ENCODE measurements at places on chromosomes 5 and 9. TPM values are rescaled to one million over a fixed set of nuclear protein-coding genes. Genes with fewer than 3 reads are reported as not detected.

- H3K36me3 ChIP-seq = peaks cover 4% of the 10 kb centered on the region
- DNase-seq = no peak
- H3K4me1 ChIP-seq = peaks cover 10% of the 10 kb centered on the region
- H3K4me3 ChIP-seq = no peak overlapping the region
- no peak overlapping the region for H3K27ac ChIP-seq
- H3K27me3 ChIP-seq = no peaks in the 10 kb centered on the region
Observed at GRCh38 chr9:133063500-133064231, 1.9 kb downstream of the CEL start.

DNA sequence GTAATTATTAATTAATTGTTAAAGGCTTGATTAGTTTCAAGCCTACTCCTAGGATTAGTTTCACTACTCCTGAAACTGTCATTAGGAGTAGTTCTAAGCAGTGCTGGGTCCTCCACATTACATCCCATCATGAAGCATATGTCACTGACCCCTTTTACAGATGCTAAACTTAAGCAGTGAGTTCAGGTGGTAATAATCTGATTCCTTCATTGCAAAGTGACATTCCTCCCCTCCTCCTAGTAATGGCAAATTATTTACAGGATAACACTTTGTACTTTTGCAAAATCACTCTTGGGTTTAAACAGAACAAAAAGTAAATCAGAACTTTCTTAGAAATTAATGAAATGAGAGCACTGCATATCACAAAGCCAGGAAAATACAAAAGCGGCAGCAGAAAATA, 52.4 kb downstream of the BAAT start:
- H3K27me3 ChIP-seq = no peaks in the 10 kb centered on the region
- no peak overlapping the region for H3K4me3 ChIP-seq
- H3K27ac ChIP-seq = no peak overlapping the region
- no peaks in the 10 kb centered on the region for H3K36me3 ChIP-seq

DNA sequence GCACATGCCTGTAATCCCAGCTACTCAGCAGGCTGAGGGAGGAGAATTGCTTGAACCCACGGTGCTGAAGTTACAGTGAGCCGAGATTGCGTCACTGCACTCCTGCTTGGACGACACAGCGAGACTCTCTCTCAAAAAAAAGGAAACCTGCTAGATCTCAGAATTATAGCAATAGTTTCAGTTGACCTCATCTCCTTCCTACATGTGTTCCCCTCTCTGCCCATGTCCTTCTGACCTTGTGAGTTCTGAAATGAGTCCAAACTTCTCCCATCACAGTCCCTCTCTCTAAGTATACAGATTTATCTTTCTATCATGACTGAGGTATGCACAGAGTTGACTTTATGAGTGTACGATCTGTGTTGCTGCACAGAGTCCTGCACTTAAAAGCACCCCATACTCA, 44.6 kb upstream of the SHOC1 start:
- no peak overlapping the region for H3K4me3 ChIP-seq
- H3K4me1 ChIP-seq = peaks cover 4% of the 10 kb centered on the region
- no peaks in the 10 kb centered on the region for H3K36me3 ChIP-seq
- no peak for DNase-seq
- H3K27me3 ChIP-seq = no peaks in the 10 kb centered on the region
- no peak overlapping the region for H3K27ac ChIP-seq

DNA sequence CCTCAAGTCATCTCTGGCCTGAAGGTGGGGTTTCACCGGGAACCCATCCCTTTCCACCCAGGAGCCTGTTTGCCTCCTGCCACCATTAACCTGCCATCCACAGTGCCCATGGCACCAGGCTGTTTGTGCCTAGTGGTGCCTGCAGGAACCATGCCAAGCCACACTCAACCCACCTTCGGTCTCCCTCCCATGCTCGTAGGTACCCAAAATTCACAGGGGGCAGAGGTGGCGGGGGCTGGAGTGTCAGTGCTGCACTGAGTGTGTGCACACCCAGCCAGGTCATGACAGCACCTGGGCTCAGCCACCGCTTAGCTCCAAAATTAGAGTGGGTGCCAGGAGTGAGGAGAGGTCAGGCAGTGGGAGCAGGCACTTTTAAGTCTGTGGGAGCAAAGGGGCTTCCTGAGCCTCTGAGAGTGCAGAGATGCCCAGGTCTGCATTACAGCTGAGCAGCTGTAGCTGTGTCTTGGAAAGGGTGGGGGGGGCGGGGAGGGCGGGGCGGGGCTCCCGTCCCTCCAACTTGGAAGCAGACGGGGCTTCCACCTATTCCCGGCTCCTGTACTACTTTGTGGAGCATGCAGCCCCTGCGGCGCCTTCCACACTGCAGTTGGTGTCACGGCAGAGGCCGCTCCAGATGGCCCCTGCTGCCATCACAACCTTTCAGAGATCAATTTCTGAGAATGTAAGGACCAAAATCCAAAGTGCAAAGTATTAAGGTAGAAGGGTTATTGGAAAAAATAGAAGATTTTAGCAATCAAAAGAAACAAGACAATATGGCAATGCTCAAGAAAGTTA, 2396.8 kb upstream of the C9orf72 start:
- H3K4me3 ChIP-seq = no peak overlapping the region
- no peak overlapping the region for H3K27ac ChIP-seq
- no peaks in the 10 kb centered on the region for H3K4me1 ChIP-seq
- no peak for DNase-seq
- no peaks in the 10 kb centered on the region for H3K36me3 ChIP-seq

GRCh38 chr5:154366353-154366752, 79.4 kb upstream of the SAP30L start:
- H3K4me3 ChIP-seq = no peak overlapping the region
- no peak overlapping the region for H3K27ac ChIP-seq
- peaks cover 47% of the 10 kb centered on the region for H3K4me1 ChIP-seq
- DNase-seq = no peak

DNA sequence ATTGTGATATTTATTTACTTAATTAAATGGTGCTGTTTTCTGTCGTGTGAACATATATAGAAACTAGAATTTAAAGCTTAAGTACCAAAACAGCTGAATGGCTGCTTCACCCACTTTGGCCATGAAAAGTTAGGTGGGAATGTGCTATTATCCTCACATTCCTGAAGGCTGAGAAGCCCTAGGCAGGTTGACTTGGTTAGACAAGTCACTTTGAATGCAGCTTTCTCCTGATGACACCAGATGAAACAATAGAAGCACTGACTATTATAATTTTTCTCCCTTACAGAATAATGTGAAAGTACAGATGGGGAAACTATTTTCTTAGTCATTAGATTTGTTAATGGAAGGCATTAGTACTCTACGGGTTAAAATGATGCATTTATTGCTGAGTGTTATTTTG, 65.1 kb upstream of the C5orf46 start:
- H3K4me1 ChIP-seq = peaks cover 6% of the 10 kb centered on the region
- H3K27me3 ChIP-seq = no peaks in the 10 kb centered on the region
- H3K27ac ChIP-seq = no peak overlapping the region
- no peak overlapping the region for H3K4me3 ChIP-seq
- H3K36me3 ChIP-seq = no peaks in the 10 kb centered on the region

- peak overlapping the region; percentile 46 for H3K27ac ChIP-seq
- H3K27me3 ChIP-seq = no peaks in the 10 kb centered on the region
- DNase-seq = peak; percentile 72
- no peak overlapping the region for H3K4me3 ChIP-seq
- H3K36me3 ChIP-seq = no peaks in the 10 kb centered on the region
Observed at GRCh38 chr5:81579262-81579924, 171.5 kb downstream of the SSBP2 start.

GRCh38 chr9:84819491-84819991, 150.0 kb downstream of the NTRK2 start:
- no peak overlapping the region for H3K4me3 ChIP-seq
- peaks cover 9% of the 10 kb centered on the region for H3K27me3 ChIP-seq
- no peak overlapping the region for H3K27ac ChIP-seq
- no peaks in the 10 kb centered on the region for H3K4me1 ChIP-seq
- DNase-seq = no peak

- H3K27ac ChIP-seq = no peak overlapping the region
- H3K4me3 ChIP-seq = no peak overlapping the region
- no peaks in the 10 kb centered on the region for H3K4me1 ChIP-seq
- H3K27me3 ChIP-seq = no peaks in the 10 kb centered on the region
Observed at GRCh38 chr9:6833518-6834192, 75.9 kb downstream of the KDM4C start.

DNA sequence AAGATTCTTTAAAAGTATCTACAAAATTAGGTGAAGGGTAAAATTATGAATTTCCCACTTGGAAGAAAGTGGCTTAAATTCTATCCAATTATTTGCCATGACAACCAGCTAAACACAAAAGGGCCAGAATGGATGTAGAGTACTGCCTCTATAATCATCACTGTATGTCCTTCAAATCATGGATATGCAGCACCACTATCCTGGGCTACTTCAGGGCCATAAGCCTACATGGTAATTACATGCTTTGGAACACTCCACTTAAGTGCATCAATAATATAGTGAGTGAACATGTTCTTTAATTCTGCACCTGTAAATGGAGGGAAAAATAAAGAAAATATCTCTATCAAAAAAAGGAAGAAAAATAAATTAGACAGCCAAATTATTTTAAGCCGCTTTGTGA, 575.2 kb downstream of the ISL1 start:
- H3K4me1 ChIP-seq = no peaks in the 10 kb centered on the region
- no peaks in the 10 kb centered on the region for H3K27me3 ChIP-seq

- H3K27ac ChIP-seq = no peak overlapping the region
- no peak for DNase-seq
- H3K27me3 ChIP-seq = no peaks in the 10 kb centered on the region
- H3K4me1 ChIP-seq = no peaks in the 10 kb centered on the region
Observed at GRCh38 chr5:56851258-56851941, 36.1 kb downstream of the MAP3K1 start.

IFNA21 gene
- not detected for total RNA-seq

PAPPA gene
- 2.5 TPM for total RNA-seq

ENG gene
- total RNA-seq = 16.6 TPM

PCDHGA10 gene
- total RNA-seq = 1.3 TPM

LSM11 gene
- total RNA-seq = 10.9 TPM

AK8 gene
- total RNA-seq = not detected

CCDC180 gene
- 0.73 TPM for total RNA-seq

OTP gene
- total RNA-seq = not detected

Data from SJCRH30 (cell line).